Hepatic stellate cell (primary cell): ENCODE measurements at places on chromosomes 16 and 17.

DNA sequence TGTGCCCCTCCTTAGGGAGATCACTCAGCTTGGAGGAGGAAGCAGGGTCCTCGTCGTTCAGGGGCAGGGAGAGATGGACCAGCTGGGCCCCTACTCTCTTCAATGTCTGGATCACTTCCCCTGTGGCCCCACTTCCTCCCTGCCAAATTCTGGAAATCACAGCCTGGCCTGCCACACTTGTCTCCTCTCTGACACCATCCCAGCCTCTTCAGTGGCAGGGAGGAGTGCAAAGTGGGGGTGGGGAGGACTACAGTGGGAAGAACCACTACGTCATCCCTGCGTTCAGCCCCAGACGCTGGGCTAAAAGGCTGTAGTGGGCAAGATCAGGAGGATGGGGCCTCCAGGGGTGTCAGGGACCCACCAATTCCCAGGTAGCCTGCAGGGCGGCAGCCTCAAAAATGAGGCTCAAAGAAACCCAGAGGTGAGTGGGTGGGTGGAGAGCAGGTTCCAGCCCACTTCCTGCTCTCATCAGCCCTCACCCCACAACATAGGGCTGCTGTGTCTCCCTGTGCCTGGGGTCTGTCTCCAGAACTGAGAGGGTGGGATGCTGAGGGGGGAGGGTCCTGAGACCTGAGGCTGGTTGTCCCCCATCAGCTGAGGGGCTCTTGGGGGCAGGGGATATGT, 25.0 kb upstream of the TAC4 start:
- DNase-seq = no peak

DNA sequence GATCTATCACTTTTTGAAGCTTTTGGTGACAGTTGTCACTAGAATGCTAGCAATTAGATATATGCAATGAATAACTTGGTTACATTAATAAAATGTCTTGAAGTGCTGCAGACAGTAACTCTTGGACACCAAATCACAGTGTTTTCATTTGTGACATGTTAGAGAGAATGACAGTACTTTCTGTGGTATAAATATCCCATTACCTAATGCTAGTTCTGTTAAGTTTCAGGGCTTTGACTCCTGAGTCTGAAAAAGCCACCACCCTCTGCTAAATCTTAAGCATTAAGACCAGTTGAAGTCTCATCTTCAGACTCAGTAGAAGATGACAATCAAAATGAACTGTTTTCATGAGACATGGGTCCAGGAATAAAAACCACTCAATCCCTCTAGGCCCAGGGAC, 10.6 kb upstream of the CPHXL2 start:
- DNase-seq = no peak

GRCh38 chr17:68870161-68870826, 84.9 kb downstream of the ABCA8 start:
- no peak for DNase-seq

- no peak for DNase-seq
Measured at GRCh38 chr16:87070657-87071056, 246.5 kb downstream of the C16orf95 start.

DNA sequence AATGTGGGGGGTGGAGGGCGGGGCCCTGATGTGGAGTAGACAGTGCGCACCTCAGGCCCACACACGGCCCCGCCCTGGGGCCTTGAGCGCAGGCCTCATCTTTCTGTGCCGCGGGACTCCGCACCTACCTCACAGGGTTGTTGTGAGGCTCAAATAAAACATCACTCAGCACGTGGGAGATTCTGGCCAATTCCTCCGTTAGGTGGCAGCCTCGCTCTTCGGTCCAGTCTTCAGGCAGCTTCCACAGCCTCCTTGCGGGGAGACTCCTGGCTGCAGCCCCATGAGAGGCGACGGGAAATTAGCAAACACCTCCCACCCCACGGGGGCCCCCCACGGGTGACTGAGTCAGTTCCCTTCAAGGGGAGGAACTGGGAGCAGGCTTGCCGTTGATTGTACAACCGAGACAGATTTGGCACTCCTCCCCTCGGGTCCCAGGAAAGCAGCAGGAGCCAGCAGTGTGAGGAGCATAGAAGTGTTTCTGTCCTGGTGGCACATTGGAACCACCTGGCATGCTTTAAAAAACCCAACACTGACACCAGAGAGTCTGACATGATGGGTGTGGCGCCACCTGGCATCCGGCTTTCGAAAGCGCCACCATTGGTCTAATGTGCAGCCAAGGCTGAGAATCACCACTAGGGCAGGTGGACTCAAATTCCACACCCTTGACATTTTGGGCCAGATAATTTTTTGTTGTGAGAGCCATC, 7.6 kb downstream of the MRM1 start:
- peak; percentile 59 for DNase-seq

- no peak for DNase-seq
Measured at GRCh38 chr16:48101069-48101674, 54.6 kb downstream of the ABCC12 start.

GRCh38 chr17:12866244-12866643, 76.9 kb downstream of the ARHGAP44 start:
- DNase-seq = no peak

DNA sequence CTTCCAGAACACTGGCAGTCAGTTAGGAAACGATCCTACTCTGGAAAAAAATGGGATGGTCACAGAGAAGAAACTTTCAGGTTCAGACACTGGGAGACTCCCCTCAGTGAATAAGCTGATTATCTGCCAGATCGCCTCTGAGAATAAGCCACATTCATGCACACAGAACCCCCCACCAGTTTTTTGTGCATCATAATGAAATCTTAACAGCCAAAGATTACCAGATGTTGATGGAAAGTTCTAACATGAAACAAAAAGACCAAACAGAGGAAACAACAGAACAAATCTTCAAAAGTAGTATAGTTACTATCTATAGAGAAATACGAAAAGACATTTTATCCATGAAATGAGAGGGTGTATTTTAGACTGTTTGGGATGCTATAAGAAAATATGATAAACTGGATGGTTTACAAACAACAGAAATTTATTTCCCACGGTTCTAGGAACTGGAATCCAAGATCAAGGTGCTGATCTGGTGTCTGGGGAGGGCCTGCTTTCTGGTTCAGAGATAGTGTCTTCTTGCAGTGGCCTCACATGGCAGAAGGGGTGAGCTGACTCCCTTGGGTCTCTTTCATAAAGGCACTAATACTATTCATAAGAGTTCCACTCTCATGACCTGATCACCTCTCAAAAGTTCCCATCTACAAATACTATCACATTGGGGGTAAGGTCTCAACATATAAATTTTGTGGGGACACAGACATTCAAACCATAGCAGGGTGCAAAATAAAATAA, 8.0 kb upstream of the AMZ2 start:
- no peak for DNase-seq

DNA sequence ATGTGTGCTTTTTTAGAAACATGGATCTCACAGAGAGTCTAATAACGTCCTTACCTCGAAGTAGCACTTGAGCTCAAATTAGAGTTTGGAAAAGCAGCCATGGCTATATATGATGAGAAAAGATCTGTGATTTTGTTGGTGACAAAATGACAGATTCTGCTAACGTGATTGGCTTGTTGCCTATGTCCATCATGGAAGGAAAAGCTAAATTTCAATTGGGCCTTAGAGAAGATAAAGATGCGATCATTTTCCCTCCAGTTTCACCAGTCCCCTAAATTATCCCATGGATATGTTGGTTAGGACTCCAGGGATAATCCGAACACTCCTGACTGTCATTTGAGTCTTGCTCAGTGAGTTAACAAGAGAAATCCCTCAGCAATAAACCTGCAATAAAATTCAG, 175.8 kb downstream of the C16orf95 start:
- no peak for DNase-seq

DNA sequence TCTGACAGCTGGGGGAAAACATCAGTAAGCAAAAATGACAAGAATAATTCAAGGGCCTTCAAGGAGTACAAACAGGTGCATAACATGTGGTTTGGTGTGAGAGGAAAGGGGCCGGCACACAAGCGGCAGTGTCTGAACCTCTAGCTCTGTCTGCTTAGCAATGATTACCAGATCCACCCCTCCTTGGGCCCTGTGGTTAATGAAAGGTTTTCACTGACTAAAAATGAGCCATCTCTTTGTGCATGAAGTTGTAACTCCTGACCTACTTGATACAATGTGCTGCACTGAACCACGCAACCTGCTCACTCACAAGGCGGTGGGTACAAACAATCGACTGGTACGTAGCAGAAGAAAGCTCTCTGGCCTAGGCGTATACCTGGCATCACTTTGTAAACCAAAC, 15.1 kb downstream of the FAM117A start:
- DNase-seq = no peak

GRCh38 chr16:54633943-54634362, 296.7 kb upstream of the IRX5 start:
- peak; percentile 4 for DNase-seq

DNA sequence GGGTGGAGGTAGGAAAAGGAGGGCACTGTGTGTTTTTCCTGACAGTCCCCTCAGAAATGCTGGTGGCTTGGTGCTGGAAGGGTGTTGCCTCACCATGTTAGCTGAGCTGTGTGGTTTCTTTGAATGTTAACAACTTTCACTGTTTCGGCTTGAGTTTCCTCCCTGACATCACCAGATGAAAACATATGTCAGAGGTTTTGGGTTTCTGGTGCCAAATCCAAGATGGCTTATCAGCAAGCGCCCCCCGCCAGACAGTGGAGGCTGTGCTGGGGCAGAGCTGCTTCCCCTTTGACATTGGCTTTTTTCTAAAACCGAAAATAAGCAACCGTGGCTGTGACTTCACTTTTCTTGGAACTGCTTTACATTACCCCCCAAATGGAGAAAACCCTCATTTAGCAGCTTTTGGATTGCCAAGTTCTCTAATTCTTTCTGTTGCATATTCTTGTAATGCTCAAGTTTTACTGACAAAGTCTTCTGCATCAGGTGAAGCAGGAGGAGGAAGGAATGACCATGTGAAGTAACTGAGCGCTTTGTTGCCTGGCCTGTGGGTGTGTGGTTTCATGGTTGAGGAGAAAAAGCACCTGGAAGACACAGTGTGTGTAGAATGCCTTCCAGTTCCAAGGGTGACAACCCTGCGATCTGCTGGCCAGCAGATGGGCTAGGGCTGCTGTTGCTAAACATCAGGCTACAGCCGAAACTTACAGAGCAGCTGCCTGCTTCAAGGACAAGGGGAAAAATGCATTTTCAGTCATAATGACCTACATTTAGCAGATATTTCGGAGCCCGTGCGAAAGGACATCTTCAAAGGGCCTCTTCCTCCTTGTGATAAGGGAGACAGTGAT, 9.7 kb downstream of the RMI2 start:
- DNase-seq = no peak

DNA sequence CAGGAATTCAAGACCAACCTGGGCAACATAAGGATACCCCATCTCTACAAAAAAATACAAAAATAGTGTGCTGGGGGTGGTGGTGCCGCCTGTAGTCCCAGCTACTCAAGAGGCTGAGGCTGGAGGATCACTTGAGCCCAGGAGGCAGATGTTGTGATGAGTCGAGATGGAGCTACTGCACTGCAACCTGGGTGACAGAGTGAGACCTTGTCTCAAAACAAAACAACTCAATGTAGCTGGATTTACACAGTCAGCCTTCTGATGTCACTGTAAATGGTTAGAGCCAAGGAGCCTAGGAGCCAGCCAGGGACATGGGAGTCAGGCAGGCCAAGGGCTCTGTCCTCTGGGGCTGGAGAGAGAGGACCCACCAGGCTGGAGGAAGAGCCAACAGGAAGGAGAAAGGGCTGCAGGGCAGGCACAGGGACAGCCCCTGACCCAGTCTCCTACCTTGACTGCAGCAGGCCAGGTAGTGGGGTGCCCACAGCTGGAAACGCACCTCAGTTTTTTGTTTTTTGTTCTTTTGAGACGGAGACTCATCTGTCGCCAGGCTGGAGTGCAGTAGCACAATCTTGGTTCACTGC, 8.4 kb downstream of the CDIPT start:
- DNase-seq = no peak

- DNase-seq = no peak
Measured at GRCh38 chr16:46785076-46785845, 37.1 kb upstream of the MYLK3 start.
